ENCODE measurements at places on chromosomes 3 and 15.

DNA sequence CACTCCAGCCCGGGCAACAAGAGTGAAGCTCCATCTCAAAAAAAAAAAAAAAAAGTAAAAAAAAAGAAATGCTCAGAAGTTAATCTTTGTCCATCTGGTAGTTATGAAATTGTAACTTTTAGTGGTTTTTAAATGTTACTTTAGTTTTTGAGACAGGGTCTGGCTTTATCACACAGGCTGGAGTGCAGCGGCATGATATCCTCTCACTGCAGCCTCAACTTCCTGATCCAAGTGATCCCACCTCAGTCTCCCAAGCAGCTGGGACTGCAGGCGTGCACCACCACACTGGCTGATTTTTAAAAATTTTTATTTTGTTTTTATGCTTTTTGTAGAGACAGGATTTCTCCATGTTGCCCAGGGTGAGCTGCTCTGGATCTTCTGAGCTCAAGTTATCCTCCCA lies 1.3 kb downstream of the RNU5B-1 start:
- no peak for DNase-seq

GRCh38 chr3:185823078-185824044 lies 1.5 kb downstream of the IGF2BP2 start:
- no peak for DNase-seq

DNA sequence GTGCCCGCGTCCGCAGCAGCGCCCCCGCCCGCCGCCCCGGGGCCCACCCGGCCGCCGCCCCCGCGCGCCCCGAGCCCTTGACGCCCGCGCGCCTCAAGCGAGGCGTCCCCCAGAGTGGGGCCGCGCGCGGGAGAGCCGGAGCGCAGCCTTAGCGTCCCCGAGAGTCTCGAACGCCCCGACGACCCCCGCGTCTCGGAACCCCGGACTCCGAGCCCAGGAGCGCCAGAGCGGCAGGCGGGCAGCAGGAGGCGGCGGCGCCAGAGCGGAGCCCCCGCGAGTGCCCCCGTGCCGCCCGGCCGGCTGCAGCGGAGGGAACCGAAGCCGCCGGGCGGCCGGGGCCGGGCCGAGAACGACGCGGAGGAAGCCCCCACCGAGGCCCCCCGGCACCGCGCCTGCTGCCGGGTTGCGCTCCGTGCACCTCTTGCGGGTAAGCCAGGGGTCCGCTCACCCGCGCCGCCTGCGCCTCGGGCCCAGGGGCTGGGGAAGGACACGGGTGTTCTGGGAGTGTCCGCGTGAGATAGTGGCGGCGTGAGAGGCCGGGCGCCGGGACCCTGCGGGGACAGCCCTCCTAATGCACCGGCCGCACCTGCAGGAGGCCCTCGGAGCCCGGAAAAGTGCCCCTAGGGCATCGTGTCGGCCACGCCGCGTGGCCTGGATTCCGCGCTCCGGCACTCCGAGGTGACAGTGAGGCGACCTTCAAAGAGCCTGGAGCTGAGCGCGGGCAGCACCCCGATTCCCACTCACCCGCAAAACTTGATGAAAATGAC lies 52.0 kb upstream of the ULK4 start:
- DNase-seq = no peak

GRCh38 chr15:67303490-67304363 lies 49.1 kb downstream of the IQCH start:
- no peak for DNase-seq

- DNase-seq = no peak
These were observed 33.5 kb downstream of the ABCC5 start for GRCh38 chr3:183984127-183984740.

- no peak for DNase-seq
These were observed 413 bp downstream of the NUSAP1 start for GRCh38 chr15:41333026-41333562.

GRCh38 chr3:134810850-134811249 lies 15.8 kb downstream of the EPHB1 start:
- DNase-seq = no peak

DNA sequence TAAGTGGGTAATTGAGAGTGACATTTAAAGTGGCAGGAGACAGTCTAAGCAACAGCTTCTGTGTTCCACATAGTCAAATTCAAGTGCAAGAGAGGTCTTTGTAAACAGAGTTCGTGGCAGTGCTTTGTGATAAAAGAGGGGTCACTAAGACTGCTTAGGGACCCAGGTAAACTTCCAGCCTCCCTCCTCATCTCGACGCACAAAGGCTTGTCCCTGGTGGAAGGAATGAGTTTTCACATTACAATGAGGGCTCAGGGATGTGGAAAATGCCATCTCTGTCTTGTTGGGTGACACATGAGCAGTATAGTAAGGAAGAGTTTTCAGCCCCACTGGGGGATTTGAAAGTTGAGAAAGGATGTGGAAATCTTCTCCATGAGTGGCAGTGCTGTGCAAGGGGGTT lies 7.3 kb downstream of the GMNC start:
- DNase-seq = no peak

DNA sequence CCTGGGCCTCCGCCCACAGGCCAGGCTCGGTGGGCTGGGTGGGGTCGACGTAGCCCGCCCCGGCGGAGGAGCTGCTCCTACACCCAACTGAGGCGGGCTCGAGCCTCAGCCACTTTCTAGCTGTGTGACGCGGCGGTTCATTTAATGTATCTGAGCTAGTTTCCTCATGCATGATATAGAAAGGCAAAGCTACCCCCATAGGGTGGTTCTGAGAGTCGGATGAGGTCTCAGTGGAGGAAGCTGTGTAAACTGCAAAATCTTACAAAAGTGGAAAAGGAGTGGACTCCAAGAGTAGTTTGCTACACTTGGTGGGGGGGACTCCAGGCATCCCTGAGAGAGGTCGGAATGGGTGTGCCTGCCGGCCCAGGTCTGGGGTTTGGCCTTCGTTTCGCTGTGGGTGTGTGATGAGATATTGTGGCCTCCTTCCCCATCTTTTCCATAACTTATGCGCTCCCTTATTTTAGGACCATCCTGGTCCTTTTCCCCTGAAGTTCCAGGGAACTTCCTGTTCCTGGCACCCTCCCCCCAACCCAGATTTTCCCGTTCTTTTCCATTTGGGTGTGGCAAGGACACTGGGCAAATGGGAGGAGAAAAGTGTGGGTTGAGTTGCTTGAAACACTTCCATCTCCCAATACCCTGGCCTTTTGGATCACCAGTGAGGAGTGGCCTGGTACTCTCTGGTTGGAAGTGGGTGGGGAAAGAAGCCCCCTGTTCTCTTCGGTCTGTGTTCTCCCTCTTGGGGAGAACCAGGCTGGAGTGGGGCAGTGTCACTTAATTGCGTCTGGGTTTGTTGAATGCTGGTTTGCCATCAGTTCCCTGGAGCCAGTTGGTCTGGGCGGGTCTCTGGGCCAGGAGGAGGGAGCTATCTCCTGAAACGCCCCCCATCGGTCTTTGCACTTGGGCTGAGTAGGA lies 1.1 kb downstream of the PDIA5 start:
- DNase-seq = no peak

- DNase-seq = no peak
These were observed 88.9 kb upstream of the NEDD4 start for GRCh38 chr15:56082263-56082761.

GRCh38 chr3:128235207-128235926 lies 82.1 kb downstream of the EEFSEC start:
- no peak for DNase-seq

- no peak for DNase-seq
These were observed 54.9 kb downstream of the CCNL1 start for GRCh38 chr3:157104928-157105652.

Measured in SHP77 treated with DMSO at 0.1 percent for 48 hours (cell line).